ENCODE measurements at places on chromosomes 7 and 10.

DNA sequence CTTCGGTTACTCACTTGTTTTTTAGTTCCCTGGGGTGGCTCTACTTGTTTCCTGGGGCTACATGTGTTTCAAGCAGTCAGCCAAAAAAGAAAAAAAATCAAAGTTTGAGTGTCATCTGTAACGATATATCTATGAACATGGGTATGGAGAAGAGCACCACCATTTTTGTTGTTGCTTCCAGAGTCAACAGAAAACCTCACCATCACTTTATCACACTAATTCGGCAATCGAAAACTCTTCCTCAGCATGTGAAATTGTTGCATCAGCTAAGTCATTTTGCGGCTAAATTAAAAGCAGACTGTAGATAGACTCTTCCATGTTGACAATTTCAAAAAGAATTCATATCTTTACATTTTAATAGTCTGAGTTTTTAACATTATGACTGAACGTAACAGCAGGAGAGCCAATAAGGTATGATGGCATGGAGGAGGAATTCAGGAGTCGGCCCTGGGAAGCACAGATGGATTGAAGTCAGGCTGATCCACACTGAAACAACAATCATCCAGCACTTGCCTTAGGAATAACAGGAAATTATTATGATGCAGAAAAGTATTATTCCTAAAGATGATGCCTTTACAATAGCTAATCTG, 455.7 kb upstream of the KLF6 start:
- DNase-seq, result no peak

GRCh38 chr10:91797048-91797690, 1.1 kb upstream of the TNKS2 start:
- DNase-seq, result no peak

DNA sequence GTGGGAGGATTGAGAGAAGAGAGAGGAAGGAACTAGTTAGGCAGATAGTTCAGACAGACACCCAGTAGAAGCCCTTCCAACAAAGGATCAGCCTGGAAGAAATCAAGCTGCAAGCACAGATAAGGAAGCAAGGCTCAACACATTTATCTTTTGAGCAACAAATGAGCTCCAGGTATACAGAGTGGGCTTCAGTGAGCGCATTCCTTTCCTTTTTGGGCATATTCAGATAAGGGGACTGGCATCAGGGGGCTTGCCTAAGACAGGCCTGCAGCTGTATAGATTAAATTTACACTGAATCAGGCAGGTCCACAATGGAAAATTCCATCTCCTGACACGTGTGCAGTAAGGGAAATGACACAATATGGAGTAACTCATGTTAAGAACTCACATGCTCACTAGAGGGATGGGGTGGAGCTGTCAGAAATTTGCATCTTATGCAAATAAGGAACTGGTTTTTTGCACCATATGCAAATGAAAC, 147.2 kb downstream of the AKR1D1 start:
- DNase-seq, result no peak

DNA sequence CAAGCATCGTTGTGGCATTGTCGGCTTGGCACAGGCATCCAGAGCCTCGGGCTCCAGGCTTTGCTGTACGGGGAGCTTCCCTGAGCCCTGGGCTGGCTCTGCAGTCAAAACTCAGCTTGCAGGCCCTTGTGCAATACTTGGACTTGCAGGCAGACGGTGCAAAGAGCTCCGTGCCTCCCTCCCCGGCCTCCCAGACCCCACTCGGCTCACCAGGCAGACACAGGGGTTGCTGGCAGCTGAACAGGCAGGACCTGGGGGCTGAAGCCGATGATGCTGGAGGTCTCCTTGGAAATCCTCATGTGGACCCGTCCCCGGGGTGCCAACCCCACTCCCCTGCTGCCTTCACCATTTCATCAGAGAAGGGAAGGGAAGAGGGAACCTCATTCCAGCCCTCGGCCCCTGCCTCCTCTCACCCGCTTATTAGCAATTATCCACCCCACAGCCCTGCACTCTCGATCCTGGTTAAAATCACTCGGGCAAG, 59.6 kb upstream of the GNA12 start:
- DNase-seq, result no peak

- no peak for DNase-seq
Measured at GRCh38 chr7:41688012-41688625, 14.8 kb downstream of the INHBA start.

GRCh38 chr10:22988581-22989360, 60.9 kb downstream of the ARMC3 start:
- DNase-seq, result peak; percentile 73

- no peak for DNase-seq
Measured at GRCh38 chr10:78502210-78502936, 468.7 kb downstream of the RPS24 start.

DNA sequence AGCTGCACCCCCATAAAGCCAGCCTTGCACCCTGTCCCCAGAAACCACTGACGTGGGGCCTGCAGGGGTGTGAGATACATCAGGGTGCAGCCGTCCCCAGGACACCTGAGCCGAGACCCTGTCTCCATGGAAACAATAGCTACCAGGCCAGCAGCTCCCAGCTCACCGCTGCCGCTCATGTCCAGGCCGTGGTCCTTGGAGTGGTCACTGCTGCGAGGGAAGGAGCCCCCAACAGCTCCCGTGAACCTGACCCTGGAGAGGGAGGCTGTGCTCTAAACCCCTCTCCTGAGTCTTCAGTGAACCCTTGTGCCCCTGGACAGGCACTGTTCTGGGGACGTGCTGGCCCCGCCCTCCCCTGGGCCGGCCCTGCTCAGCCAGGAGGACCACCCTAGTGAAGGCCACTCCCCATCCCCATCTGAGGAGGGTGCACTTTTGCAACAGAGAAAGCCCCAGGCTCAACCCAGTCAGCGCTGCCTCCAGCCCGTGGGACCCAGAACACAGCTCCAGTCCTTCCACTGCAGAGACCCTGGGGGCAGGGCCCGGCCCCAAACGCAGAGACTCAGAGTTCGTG, 19.6 kb upstream of the INPP5A start:
- peak; percentile 73 for DNase-seq

- no peak for DNase-seq
Measured at GRCh38 chr10:72665925-72666324, 26.0 kb upstream of the MCU start.

GRCh38 chr7:90850066-90850465, 253.9 kb downstream of the CDK14 start:
- no peak for DNase-seq

- no peak for DNase-seq
Measured at GRCh38 chr10:90041585-90041984, 340.2 kb downstream of the KIF20B start.

DNA sequence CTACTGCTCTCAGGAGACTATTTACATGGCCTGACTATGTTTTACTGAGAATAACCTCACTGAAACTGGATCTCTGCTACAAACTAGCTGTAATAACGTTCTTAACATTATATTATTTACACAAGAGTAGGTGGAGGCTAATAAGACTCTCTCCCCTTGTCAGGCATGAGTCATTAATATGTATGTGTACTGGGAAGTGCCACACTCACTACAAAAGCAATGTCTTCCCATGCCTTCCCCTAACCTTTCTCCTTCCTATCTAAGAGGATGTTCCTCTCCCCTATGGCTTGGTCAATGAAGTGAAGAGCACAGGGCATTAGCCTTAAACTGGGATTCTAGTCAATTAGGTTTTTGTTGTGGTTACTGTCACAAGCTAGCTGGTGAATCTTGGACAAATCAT, 147.9 kb downstream of the DGKB start:
- DNase-seq, result no peak

- DNase-seq, result no peak
Measured at GRCh38 chr7:87920578-87920977, 13.5 kb upstream of the ADAM22 start.

DNA sequence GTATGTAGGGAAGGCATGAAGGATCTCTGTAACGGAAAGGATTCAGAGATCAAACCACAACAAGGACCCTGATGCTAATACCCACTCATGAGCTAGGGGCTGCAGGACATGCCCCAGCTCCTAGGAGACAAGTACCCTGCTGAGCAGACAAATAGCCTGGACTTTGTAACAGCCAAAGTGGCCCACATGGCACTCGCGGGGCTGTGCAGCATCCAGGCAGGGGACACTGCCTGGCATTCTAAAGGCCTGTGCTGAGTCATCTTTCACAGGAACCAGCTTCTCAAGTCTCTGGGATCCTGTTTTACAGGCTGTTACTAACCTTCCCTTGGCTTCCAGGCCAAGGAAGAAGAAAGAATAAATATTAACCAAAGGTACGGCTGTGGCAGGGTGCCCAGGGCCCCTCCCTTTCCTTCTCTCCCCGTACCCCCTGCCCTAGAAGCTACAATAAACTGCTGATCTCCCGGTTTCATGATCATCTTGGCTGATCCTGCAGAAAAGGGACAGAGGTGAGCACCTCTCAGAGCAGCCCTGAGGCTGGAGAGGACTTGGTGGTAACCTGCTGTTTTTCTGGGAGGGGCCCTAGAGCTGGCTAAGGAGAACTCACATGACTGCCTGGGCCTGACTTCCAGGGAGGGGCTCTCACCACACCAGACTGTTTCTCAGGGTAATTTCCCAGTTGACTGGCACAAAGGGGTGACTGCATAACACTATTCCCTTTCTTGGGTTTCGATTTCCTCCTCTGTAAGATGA, 4.2 kb upstream of the RPEL1 start:
- no peak for DNase-seq

GRCh38 chr10:59879363-59879913, 26.9 kb downstream of the CCDC6 start:
- no peak for DNase-seq

- DNase-seq, result peak; percentile 70
Measured at GRCh38 chr7:2792856-2793487, 51.1 kb downstream of the GNA12 start.

DNA sequence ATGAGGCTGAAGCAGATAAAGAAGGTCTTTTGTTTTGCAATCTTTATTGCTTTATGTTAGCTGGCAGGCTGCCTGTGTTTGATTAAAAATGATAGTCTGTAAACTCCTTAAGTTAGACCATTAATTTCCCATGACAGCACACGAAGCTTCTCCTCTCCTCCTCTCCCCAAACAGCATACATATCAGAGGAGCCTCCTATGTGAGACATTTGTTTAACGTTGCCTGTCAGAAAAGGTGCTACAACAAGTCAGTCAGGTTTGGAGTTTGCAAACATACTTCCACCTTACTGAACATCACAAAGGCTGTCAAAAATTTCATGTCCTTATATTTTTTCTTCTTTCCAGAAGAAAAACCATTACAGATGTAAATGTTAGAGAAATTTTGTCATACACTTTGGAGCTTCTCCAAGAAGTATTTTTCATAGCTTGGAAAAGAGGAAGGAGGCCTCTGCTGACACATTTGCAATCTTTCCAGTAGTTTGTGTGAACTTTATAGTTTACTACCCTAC, 393.1 kb downstream of the EXOC4 start:
- DNase-seq, result no peak

- no peak for DNase-seq
Measured at GRCh38 chr10:77768039-77768438, 130.4 kb upstream of the KCNMA1 start.

DNA sequence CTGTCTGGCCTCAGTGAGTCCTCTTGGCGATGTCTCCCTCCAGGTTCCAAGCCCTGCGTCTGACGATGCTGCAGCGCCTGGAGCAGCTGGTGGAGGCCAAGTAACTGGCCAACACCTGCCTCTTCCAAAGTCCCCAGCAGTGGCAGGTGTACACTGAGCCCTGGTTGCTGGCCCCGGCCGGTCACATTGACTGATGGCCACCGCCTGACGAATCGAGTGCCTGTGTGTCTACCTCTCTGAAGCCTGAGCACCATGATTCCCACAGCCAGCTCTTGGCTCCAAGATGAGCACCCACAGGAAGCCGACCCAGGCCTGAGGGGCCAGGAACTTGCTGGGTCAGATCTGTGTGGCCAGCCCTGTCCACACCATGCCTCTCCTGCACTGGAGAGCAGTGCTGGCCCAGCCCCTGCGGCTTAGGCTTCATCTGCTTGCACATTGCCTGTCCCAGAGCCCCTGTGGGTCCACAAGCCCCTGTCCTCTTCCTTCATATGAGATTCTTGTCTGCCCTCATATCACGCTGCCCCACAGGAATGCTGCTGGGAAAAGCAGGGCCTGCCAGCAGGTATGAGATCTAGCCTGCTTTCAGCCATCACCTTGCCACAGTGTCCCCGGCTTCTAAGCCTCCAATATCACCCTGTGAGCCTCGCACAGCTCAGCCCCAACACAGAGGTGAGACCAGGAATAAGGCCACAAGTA, 7.3 kb upstream of the ZNF22 start:
- peak; percentile 61 for DNase-seq

DNA sequence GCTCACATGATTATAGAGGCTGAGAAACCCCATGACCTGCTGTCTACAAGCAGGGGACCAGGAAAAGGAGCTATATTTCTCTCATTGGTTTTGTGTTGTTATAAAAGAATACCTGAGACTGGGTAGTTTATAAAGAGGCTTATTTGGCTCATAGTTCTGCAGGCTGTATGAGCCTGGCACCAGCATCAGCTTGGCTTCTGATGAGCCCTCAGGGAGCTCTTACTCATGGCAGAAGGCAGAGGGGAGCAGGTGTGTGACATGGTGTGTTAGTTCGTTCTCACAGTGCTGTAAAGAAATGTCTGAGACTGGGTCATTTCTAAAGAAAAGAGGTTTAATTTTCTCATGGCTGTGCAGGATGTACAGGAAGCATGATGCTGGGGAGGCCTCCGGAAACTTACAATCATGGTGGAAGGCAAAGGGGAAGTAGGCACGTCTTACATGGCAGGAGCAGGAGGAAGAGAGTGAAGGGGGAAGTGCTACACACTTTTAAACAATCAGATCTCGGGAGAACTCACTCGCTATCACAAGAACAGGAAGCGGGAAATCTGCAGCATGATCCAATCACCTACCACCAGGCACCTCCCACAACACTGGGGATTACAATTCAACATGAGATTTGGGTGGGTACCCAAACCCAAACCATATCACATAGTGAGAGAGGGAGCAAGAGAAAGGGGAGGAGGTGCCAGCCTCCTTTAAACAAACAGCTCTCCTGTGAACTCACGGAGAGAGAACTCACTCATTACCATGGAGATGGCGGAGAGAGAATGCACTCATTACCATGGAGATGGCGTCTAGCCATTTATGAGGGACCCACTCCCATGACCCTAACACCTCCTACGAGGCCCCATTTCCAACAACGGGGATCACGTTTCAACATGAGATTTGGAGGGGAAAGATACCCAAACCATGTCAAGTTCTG, 133.4 kb downstream of the JCAD start:
- no peak for DNase-seq

DNA sequence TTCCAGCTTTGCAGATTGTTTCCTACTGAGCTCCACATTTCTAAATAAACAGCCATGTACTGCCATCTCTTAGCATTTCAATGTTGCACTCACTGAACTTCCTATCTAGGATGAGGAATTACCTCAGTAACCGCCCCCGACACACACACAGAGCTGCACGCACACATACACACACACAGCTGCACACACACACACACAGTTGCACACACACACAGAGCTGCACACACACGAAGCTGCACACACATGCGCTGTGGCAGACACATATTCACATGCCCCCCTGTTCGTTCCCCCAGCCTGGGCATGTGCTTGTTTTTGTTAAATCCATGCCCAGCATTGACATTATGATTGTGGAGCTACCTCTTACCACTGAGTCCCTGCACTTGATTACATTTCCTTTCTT, 39.6 kb upstream of the CNPY1 start:
- DNase-seq, result no peak

GRCh38 chr7:116305485-116306408, 95.4 kb downstream of the TES start:
- DNase-seq, result no peak

- no peak for DNase-seq
Measured at GRCh38 chr7:83957333-83957732, 237.3 kb downstream of the SEMA3A start.

Data from sigmoid colon (tissue), 7 donors.